Ureter (tissue), 1 donor: ENCODE measurements at places on chromosomes 1 and 21.

- DNase-seq: no peak
Measured at GRCh38 chr1:198367296-198367695, 173.2 kb downstream of the ATP6V1G3 start.

GRCh38 chr1:109912873-109913272 lies 2.2 kb downstream of the CSF1 start:
- DNase-seq: no peak

DNA sequence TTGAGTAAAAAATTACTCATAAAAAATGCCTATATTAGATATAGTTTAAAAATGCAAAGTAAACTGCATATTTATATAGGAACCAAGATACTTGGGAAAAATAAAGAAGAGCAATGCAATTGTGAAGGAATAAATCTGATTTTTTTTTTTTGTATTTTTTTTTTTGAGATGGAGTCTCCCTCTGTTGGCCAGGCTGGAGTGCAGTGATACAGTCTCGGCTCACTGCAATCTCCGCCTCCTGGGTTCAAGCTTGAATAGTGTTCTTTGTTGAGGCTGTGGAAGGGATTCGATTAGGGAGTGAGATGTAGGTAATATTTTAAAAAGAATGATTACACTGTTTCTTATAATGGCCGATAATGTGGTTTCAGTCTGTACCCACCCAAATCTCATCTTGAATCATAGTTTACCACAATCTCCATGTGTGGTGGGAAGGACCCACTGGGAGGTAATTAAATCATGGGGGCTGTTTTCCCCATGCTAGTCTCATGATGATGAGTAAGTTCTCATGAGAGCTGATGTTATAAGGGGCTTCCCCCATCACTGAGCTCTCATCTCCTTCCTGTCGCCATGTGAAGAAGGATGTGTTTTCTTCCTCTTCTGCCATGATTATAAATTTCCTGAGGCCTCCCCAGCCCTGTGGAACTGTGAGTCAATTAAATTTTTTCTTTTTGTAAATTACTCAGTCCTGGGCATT lies 1765.9 kb downstream of the PLA2G4A start:
- no peak for DNase-seq

DNA sequence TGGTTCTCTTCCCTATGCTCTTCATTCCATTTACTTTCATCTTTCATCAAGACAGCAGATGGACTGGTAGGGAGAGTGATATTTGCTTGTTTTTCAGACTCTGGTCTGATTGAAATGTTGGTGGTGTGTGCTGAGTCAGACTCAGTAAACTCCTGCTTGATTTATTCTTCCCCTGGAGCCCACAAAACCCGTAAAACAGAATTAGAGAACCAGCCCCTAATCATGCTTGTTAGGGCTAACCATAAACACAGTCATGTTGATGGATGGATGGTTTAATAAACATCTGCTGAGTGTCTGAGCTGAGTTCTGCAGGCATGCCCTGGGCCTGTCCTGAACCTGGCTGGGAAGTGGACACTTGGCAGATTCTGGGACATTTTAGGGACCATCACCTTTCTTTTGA lies 24.8 kb downstream of the NOS1AP start:
- DNase-seq: no peak

DNA sequence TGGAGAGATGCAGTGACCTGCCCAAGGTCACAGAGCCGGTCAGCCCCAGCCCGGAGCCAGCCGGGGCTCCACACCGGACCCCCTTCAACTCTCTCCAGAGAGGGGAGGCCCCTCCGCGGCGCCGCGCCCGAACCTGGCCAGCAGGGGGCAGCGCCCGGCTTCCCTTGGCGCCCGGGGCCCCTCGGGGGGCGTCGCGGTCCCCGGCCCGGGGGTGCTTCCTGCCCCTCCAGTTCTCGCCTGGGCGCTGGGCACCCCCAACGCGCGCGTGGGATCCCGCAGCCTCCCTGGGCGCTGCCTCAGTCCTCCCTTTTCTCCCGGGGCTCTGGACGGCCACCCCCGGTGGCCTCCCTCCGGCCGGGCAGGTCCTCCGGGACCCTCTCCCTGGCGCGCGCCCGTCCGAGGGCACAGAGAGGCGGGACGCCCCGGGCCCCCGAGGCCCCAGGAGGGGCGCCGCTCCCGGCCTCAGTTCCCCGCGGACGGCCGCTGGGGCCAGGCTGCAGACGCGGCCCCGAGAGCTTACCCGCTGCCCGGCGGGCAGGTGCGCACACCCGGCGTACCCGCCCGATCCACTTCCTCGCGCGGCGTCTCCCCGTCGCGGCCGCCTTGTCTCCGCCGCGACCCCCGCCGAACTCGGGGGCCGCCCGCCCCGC lies 406 bp downstream of the HTR1D start:
- DNase-seq: no peak

- no peak for DNase-seq
Measured at GRCh38 chr1:24764848-24765247, 19.6 kb downstream of the CLIC4 start.

- DNase-seq: no peak
Measured at GRCh38 chr21:46213620-46214286, 14.8 kb downstream of the LSS start.

GRCh38 chr1:18632218-18632588 lies 1.6 kb downstream of the PAX7 start:
- DNase-seq: no peak
